ENCODE measurements at places on chromosomes 6 and 20.
A peak's percentile ranks its signal among the peaks of the same experiment; 100 is the strongest.

- DNase-seq = no peak
Measured at GRCh38 chr6:116003668-116004067, 57.0 kb downstream of the FRK start.

DNA sequence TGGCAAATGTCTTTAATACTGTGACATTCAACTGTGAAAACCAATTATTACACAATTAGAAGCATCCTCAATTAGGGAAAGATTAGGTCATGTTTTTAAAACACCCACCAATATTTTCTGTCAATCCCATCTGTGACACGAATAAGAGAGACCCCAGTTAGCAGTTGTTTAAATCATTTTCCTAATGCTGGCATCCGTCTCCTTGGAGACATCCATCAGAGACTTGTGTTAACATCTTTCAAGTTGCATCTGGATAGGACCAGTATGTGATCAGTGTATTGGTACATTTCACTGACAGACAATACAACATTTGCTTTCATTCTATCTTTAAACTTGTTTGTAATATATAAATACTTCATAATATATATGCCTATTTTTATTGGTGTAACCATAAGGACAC, 420.7 kb upstream of the RNF217 start:
- no peak for DNase-seq

DNA sequence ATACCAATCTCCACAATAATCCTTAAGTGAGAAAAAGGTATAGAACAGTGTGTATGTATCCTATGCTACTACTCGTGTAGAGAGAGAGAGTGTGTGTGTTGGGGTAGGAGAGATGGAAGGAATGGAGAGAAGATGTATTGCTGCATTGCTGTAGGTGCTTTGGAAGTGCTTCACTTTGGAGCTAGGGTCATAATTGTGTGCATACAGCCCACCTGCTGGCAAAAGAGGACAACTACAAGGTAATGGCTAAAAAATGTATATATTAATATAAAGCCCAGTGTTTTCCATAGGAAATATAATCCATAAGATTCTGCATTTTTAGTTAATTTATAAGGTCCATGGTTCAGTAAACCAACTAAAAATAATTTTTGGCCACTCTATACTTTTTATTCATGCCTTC, 36.1 kb downstream of the SERAC1 start:
- peak; percentile 19 for DNase-seq

- DNase-seq = no peak
Measured at GRCh38 chr6:30062471-30063178, 1.6 kb downstream of the POLR1H start.

GRCh38 chr20:18712131-18712530, 101.5 kb upstream of the SCP2D1 start:
- DNase-seq = no peak

DNA sequence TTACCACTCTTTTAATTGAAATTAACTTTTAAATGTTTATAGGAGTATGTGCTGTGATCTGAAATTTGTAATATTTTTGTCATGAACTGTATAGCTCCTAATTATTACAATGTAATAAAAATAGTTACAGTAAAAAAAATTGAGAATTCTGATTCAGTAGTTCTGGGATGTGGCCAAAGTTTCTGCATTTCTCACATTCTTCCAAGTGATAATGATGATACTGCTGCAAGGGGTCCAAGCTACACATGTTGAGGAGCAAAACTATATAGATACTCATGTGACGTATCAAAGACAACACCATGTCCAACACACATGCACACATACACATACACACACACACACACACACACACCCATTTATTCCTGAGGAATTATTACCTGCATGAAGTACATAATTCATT, 71.0 kb upstream of the FAM83B start:
- no peak for DNase-seq

DNA sequence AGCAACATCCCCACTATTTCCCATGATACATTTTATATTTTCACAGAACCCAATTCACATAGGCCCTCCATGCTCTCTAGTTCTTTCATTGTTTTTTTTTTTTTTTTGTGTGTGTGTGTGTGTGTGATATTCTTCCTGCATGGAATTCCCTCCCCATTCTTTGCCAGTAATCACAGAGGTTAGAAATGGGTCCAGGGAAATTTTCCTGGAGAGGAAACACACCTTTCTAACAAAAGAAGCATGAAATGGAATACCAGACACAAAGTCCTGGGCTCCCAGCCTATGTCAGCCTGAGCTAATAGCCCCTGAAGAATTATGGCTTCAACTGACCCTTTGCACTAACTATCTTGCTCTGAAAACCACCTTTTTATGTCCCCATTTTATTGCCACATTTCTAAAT, 194.2 kb upstream of the NT5E start:
- no peak for DNase-seq

GRCh38 chr6:54107470-54108090, 3.7 kb upstream of the MLIP start:
- DNase-seq = no peak

- DNase-seq = peak; percentile 5
Measured at GRCh38 chr6:95923518-95923917, 92.3 kb upstream of the FUT9 start.

- DNase-seq = no peak
Measured at GRCh38 chr6:170062915-170063241, 228.0 kb downstream of the DLL1 start.

DNA sequence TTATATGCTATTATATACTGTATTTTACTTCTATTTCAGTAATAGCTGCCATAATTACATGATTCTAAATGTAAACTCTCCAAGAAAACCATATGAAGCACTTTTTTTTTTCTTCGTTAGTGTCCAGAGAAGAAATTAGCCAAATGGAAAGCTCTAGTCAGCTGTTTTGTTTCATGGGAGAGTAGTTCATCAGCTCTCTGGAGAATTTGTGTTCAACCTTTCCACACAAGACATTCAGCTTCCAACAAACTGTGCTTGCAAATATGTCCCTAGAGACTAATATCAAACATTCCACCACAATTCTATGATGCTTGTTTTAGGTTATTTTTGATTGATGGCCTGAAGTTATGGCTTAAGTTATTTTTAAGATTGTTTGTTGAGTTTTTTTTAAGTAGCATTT, 19.5 kb downstream of the FHL5 start:
- DNase-seq = no peak

- DNase-seq = no peak
Measured at GRCh38 chr20:12659942-12660341, 348.8 kb upstream of the SPTLC3 start.

- no peak for DNase-seq
Measured at GRCh38 chr20:10984294-10984693, 310.5 kb upstream of the JAG1 start.

GRCh38 chr6:110524305-110524704, 47.9 kb upstream of the SLC22A16 start:
- DNase-seq = no peak

DNA sequence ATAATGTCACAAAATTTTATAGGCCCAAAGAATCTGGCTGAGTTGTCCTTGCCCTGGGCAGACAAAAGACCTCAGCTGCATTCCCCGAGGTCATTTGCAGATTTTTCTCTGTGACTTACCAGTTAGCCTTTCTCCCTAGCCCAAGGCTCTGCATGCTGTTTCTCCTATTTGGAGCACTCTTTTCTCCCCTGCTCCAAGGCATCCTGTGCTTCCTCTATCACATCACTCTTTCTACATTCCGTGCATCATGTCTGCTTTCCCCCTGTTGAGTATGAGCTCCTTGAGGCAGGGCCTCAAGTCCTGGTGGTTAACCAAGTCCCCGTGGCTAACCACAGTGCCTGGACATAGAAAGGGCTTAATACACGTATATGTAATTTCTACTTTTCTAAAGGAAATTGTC, 593 bp upstream of the GSTA3 start:
- DNase-seq = no peak

DNA sequence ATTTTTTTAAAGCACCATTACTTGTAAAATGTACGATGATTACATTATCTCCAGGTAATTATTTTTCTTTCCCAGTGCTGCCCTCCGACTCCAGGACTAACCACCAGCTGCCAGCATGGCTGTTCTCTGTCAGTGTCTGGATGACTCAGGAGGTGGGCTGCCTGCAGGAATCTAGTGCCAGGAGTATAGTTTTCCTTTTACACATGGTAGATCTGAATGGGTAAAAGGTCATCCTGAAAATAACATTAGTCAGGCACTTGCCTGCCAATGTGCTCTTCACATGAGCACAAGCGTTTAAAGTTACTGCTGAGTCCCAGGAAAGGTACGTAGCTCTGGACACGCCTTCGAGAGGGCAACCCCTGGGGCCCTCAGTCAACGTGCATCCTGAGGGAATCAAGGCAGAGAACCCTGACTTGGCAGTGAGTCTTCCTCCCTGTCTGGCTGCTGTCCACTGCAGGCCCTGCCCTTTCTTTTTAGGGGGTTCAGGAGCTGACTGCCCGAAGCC, 2.4 kb downstream of the DYNLT1 start:
- peak; percentile 87 for DNase-seq

Data from ACHN (cell line).